ENCODE measurements at places on chromosomes 4 and X. TPM values are rescaled to one million over a fixed set of nuclear protein-coding genes. Genes with fewer than 3 reads are reported as not detected.
A peak's percentile ranks its signal among the peaks of the same experiment; 100 is the strongest.

DNA sequence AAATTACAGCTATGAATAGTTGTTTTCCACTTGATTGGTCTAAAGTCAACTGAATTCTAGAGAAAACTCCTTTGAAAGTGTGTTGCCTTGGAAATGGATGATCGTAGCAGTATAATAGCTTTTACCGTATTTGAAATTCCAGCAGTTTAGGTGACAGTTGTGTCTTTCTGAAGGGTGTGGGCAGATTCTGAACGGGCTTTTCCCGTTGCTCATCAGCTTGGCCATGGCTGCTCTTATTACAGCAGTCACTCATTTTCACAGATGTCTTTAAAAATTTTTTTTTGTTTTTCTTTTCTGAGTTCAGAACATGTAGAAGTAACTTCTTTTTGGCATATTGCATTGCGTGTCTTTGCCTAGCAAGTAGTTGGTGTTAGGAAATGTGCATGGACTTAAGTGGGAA lies 69.6 kb upstream of the SLC4A4 start:
- no peak for DNase-seq

DNA sequence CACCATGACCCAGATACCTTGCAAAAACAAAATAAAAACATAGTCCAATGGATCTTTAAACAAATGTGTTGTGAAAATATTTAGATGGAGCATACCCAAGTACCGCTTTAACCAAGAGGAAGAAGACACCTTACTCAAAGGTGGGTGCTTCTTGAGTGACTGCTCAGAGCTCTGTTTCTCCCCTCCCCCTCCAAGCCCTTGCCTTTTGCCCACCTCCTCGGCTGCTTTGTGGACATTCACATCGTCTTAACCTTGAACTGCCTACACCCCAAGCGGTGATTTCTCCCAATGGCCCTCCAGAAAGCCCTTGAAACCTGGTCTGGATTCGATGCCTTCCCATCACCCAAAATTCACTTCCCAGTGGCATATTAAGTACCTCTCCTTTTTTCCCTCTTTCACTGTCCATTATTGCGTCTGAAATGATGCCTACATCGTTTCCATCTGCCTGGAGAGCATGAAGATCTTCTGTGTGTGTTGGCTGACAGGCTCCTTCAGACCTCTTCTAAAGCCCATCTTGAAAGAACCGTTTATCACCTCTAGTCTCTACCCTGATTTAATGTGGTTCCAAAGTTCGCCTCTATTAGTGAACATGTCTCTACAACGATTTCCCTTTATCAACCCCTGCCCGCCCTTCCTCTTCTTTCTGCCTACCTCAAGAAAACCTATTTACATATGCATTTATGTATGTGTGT lies 968 bp downstream of the GPRIN3 start:
- no peak for DNase-seq

- no peak for DNase-seq
These were observed 65.9 kb downstream of the SRPX start for GRCh38 chrX:38154818-38155217.

Gene PCYT1B
- total RNA-seq, result 0.07 TPM

DNA sequence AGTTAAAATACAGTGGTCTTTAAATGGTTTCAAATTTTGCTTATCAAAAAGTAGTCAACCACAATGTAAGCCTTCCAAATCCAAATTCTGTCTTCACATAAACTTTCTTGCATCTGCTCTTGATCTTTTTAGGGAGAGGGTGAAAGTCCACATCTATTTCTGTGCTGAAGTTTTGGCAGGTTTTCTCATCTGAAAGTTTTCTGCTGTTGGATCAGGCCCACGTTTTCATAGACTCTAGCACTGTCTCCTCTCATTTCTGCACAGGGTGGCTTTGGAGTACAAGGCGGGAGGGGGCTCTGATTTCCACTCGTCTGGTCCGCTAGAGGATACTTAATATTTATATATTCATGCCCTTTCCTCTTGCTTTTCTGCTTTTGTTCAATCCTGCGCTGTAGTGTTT lies 18.1 kb upstream of the TMEM150C start:
- DNase-seq, result no peak

Gene PCDH10
- not detected for total RNA-seq

DNA sequence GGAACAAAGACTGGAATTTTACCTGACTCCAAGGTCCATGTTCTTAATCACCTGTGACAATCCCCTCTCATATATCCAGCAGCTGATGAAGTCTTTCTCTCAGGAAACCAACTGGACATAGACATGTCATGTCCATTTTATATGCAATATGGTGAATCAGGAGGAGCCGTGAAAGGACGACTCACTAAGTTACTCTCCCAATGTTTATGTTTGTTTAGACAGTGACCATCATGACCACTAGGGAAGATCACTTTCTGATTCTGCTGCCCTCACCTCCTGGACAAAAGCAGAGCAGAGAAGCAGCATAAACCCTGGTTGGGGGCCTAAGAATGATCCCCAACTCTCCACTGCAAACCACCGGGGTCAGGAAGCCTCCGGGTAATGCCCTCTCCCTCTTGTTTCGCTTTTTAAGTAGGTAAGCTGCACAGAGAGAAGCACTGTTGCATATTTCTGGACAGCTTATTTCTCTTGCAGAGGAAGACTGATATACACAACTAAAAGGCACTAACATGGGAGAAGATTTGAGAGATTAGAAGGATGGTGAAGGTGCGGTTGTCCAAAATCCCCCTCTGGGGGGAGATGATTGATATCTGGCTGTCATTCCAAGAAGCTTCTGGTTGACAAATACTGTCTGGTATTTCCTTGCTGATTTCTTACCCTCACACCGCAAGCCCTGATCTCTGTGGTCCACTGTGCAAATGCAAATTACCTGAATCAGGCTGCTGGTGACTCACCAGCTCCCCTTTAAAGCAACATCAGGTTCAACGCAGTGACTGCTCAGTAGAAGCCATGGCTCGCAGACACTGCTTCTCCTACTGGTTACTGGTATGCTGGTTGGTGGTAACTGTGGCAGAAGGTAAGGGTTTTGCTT lies at the start of gene ODAPH:
Gene ODAPH (plus strand): TSS at position 773 of the 871 bp plus-strand sequence. CDS start 17 bp downstream, at position 790.
- DNase-seq, result no peak

Gene ZCCHC18
- total RNA-seq, result not detected

GRCh38 chr4:121765971-121766538 lies 1.1 kb upstream of the SMIM43 start:
- DNase-seq, result no peak

DNA sequence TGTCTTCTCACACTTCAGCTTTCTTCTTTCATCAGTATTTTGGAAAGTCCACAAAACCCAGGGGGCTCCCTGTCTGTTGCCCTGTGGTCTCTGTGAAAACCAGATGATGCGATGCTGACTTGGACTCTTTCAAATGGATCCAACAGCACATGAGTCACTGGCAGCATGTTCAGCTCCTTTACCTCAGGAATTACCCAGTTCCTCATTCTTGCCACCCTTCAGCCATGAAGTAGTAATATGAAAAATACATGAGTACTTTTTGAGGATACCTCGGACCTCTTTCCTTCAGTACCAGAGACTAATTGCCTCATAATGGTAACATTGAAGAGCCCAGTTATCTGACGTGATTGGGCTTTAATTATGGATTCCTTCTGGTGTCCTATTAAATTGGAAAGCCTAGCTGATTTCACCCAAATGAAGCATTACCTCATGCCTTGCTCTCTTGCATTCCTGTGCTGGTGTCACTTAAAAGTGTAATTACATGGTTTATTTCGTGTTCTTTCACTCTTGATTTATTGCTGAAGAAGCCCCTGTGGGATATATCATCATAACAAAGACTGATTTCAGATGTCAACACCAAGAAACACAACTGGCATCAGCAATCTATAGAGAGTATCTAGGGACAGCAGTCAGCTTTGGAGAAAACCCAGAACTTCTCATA lies 63.4 kb downstream of the NFKB1 start:
- DNase-seq, result no peak

Gene ATP1B4
- total RNA-seq, result not detected

GRCh38 chr4:185955826-185956543 lies 113.0 kb upstream of the TLR3 start:
- no peak for DNase-seq

DNA sequence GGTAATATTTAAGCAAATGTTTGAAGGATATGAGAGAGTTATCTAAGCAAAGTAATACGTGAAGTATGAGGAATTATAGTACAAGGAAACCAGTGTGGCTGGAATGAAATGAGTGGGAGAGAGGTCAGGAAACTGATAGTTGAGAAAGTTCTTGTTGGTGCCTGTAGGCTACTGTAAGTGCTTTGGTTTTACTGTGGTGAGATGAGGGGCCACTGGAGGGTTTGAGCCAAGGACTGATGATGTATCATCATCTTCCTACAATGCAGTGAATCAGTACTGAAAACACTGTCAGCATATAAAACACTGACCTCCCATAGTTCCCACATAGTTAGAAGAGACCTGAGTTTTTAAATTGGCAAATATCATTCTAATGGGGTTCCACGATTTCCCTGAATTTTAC lies 367.5 kb upstream of the CTSO start:
- no peak for DNase-seq

DNA sequence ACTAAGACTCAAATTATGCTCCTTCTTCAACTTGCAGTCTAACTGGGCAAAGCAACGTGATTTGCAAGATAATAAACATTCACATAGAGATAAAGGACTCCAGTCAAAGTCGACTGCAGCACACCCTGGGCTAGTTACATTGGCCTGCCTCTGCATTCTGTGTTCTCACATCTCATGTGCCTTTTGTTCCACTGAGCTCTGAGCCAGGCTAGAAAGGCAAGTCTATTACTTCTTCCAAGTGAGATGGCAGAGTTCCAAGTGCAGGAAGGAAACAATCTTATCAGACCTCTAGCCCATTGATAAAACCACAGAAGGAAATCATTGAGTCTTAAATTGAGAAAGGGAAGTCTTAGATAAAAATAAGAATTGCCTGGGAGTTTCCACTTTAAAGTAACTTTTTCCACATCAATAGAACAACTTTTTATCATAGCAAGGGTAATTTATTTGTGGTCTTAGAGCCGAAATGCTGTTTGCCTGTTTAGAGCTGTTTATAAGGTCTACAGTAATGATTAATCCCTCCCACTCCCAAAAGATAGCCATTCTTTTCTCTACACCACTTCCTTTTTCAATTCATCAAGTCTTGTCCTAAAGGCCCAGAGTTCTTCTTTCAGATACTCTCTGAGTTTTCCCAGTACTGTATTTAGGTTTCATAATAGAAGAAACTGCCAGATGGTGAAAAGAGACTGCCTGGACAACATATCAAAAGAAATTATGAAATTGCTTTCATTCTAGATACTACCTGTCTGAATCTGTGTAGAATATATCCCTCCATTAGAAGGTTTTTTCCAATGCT lies 200.2 kb downstream of the GUCY2F start:
- DNase-seq, result no peak

GRCh38 chrX:1491851-1492349 lies 39.2 kb upstream of the ASMTL start:
- peak; percentile 34 for DNase-seq

- DNase-seq, result no peak
These were observed 277.8 kb downstream of the TENM3 start for GRCh38 chr4:182521011-182521410.

- peak; percentile 83 for DNase-seq
These were observed 189.6 kb downstream of the BCOR start for GRCh38 chrX:39907964-39908661.

DNA sequence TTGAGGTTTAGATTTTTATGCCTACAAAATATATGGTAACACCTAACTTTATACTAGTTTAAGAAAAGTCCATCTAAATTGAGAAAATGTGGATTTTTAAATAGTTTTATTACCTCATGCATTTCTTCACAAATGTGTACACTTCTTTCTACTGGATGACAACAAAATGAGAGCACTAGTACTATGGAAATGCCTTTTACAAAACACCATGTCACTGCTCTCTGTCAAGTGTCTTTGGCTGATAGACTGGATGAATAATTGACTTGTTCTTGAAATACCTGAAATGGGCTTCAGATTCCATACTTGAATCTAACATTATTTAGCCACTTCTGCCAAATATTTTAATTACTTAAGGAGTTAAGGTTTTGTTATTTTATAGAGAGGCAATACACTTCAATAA lies 49.5 kb downstream of the AMELX start:
- no peak for DNase-seq

DNA sequence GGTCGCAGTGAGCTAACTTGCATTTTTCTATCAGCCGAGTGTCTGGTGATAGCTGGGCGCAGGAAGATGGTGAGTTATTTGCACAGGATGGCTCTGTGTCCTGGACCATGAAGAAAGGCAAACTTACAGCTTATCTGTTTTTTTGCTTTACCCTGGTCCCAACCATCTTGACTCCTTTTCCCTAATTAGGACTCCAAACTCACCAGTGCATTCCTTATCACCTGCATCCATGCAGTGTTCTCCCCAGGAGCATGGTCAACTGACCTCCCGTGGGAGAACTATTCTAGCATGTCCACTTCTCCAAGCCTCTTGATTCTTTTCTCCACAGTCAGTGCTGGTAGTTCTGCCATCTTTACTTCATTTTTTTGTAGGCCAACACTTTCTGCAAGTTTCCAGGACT lies 68.2 kb upstream of the WWC2 start:
- DNase-seq, result no peak

DNA sequence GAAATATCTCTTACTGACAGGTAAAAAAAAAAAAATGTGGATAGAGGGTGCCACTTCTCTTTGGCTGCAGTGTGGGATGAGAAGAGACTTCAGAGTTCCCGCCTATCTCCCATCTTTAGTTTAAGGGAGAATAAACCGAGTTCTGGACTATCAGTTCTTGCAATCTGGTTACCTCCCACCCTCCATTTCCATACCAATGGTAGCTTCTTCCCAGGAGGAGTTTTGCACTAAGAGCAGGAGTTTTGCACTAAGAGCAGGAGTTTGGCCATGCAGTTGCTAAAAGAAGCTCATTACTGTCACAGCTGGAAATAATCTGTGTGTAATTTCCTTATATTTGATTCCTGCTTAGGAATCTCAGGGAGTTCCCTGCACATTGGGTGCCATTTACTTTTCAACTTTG lies 10.8 kb upstream of the GUCY1B1 start:
- DNase-seq, result no peak

DNA sequence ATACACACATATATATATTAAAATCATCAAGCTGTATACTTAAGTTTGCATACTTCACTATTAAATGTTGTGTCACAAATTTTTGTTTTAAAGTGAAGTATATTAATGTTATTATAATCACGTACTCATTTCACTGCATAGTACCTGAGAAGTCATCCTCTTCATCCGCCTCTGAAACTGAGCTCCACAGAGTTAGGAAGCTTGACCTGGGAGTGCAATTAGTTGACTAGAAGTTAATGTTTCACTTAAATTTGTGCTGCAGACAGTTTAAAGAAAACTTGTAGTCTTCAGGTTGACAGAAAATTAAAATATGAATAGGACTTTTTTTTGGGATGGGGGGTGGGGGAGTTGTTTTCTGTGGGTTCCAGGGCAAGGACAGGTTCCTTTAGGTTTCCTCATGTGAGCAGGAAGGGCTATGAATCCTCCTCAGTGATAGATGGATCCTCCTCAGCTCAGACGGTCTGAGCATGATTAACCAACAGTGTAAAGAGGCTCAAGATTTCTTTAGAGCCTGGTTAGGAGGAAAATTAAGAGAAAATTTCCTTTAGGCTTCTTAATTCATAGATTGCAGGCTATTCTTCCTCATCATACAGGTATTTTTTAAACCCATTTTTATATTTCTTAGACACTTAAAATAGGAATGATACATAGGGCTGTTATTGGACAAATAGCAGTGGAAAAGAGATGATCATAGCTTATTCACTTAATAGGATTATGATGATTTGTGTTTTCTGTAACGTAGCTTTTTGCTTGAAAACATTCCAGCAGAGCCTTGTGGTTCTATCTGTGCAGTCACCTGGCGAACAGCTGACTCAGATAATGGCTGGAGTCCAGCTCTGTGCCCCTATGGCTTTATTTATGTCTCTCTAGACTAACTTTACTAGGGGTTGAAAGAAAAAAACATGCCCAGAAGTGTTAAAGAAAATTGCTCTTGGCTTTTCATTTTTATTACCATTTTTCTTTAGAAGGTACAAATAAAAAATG lies 102.7 kb downstream of the SLC4A4 start:
- DNase-seq, result no peak
